H1 (cell line): ENCODE measurements at places on chromosomes 13 and 19. TPM values are rescaled to one million over a fixed set of nuclear protein-coding genes. Genes with fewer than 3 reads are reported as not detected.

DNA sequence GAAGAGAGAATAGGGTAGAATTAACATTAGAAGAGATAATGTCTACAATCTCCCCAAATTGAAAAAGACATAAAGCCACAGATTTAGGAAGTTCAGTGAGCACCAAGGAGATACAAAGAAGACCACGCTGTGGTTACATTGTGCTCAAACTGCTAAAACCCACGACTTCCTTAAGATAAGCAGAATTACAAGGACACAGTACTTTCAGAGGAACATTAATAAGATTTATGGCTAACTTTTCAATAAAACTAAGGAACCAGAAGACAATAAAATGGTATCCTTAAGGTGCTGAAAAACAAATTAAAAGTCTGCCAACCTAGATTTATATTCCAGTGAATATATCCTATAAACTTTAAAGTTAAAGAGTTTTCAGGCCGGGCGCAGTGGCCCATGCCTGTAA is 7.4 kb upstream of the IL17D start:
- no peak for DNase-seq

DNA sequence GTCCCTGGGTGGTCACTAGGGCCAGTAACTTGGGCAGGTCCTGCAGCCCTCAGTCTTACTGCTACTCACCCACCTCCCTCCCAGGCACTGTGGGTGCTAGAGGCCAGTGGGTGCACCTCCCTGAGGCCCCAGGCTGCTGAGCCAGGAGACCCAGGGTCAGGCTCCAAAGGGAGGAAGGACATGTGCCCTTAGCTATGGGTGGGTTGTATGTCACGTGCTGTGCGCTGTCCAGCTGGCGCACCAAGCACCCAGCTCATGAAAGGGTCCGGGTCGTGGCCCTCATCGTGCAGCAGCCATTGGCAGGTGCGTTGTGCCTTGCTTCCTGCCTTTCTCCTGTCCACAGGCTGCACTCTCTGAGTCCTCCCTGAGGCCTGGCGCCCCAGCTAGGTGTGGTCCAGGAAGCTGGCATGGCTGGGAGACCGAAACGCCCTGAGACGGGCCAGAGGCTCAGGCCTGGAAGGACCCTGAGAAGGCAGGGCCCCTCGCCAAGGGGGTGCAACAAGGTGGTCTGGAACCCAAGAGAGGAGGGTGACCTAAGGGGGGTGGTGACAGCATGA is 47.0 kb upstream of the KCTD15 start:
- no peak for DNase-seq

DNA sequence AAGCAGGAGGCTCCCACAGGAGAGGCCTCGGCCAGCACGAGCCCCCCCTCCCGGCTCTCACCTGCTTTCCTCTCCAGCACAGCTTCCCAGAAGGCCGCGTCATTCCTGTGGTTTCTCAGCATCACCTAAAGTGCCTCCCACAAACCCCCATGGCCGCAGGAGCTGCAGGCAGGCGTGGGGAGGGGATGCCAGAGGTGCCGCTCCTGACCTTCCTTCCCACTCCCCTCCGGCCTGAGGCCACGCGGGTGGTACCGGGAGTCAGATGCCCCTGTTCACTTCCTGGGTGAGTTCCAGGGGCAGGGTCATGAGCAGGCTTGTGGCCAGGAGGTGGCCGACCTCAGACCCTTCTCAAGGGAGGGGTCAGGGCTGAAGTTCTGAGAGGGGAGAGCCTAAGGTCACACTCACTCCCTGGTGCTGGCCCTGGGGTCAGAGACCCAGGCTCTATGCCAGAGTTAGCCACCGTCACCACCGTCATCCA is 14.4 kb upstream of the NPAS1 start:
- DNase-seq: no peak

GRCh38 chr19:35856546-35857149 is at the start of gene KIRREL2:
Gene KIRREL2, plus strand, starts transcription at chr19:35856911. Its CDS starts 209 bp downstream, at chr19:35857120.
- DNase-seq: no peak

GRCh38 chr13:79190932-79191331 is 215.1 kb downstream of the RBM26 start:
- no peak for DNase-seq

- no peak for DNase-seq
Measured at GRCh38 chr13:46675016-46675415, 121.9 kb downstream of the ESD start.

DNA sequence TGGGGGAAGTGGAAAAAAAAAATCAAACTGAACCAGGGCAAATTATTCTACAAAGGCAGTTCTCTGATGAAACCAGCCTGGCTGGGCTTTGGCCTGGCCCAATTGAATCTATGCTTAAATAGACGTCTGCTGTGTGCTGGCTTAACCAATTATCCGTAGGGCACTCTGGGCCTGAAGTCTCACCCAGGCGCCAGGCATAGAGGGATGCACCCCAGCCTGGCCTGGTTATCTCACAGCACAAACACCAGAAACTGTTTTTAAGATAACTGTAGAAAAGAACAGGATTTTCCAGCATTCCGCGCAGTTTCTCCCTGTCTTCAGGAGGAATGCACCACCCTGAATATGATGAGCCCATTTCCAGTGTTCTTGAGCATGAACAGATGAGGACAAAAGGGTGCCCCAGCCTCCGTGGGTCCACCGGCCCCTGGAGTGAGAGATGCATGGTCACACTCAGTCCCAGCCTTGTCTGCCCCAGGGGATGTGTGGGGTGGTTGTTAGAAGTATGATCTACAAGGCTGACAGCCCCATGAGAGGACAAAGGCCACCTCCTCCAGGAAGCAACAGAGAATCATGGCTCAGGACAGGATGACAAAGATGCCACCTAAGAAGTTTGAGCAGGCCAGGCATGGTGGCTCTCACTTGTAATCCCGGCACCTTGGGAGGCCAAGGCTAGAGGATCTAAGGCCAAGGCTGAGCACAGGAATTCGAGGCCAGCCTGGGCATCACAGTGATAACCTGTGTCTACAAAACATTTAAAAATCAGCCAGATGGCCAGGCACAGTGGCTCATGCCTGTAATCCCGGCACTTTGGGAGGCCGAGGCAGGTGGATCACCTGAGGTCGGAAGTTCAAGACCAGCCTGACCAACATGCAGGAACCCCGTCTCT is 50.2 kb downstream of the PEPD start:
- no peak for DNase-seq

DNA sequence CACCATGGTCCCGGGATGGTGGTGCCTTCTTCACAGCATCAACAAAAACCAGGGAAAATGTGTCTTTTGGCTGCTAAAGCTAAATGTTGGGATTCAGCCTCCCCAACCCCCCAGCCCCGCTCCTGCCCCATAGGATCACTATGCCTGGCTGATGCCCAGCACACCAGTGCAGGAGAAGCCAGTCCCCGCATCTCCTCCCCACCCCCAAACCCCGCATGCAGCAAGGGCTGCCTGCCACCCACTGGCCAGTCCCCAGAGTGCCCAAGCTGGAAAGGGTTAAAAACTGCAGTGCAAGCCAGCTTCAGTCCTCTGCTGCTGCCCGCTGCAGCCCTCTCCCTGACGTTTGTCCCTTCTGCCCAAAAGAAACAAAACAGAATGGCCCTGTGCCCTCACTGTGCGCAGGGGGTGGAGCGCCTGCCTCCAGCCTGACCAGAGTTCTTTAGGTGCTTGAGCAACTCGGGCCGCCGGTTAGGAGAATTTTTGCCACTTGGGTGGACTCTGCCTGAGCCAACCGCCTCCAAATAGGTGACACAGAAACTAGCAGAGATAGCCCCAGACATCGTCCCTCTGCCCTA is 3.7 kb downstream of the CALM3 start:
- no peak for DNase-seq

- no peak for DNase-seq
Measured at GRCh38 chr19:42480335-42481095, 37.8 kb upstream of the CXCL17 start.

DNA sequence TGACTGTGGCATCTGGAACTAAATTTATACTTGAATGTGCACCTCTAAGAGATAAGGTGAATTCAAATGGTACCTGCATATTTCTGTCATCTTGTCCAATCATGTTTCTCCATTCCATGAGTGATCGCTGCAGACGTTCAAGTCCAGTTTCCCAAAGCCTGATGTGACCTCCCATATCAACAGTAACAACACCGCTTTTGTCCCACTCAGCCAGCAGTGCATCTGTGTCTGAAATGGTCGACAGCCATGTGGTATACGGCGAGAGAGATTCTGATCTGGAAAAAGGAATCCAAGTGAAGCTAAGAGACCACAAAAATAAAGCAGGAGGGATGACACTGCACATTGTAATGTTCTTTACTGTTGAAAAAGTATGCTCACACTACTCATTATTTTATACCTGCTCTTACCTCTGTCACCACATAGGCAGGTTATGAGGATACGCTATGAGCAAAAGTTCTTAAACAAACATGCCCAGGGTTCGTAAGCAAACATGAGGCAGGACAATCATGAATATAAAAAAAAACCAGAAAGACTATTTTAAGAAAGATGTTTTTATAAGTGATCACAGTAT is 213.6 kb downstream of the RGCC start:
- no peak for DNase-seq

GRCh38 chr13:51644654-51645053 is 60.4 kb downstream of the WDFY2 start:
- no peak for DNase-seq

GRCh38 chr13:108828086-108828815 is 198.8 kb downstream of the MYO16 start:
- DNase-seq: no peak

GRCh38 chr13:95677564-95678266 is 776 bp downstream of the DNAJC3 start:
- no peak for DNase-seq

Gene PLD3
- total RNA-seq: 180 and 189 TPM in 2 replicates

Gene DZIP1
- total RNA-seq: 24.6 and 28.0 TPM in 2 replicates

Gene OVOL3
- not detected in 2 replicates for total RNA-seq

Gene PODNL1
- 0.75 and 1.5 TPM in 2 replicates for total RNA-seq

Gene PRODH2
- total RNA-seq: not detected in 2 replicates

Gene DIAPH3
- total RNA-seq: 28.3 and 30.8 TPM in 2 replicates

Gene FAM216B
- total RNA-seq: not detected in 2 replicates

Gene GJA3
- total RNA-seq: 0.48 and 0.60 TPM in 2 replicates
